ENCODE measurements at places on chromosomes 3 and 15.
A peak's percentile ranks its signal among the peaks of the same experiment; 100 is the strongest.

DNA sequence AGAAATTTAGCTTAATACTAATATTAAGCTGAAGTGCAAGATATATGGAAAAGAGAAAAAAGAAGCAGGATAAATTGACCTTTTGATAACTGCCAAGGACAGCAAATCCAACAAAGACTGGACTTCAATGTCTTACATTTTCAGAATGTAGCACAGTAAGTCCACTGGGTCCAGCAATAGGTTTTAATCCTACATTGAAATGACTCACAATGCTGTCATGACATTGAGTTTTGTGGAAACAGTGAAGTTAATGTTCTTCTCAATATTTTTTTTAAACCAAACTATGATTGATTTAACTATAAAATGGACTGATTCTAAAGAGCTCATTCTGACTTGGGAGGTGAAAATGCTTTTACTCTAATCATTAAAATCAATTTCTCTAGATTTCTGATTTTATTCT, 166.6 kb upstream of the ZNF717 start:
- no peak for DNase-seq

DNA sequence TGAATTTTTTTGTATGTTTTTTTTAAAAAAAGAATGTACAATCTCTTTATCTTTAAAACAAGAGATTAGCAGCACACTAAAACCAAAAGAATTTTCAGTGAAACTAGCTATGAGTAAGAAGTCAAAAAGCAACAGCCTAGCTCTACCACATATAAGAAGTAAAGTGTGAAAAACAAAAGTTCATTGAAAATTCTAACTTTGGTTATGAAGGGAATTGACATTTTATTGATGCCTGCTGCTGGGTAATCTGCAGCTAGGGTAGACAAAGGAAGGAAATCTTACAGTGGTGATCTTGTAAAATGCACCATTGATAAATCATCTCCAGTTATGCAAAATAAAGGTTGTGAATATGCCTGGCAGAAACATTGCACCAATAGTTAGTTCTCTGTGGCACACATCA, 37.8 kb upstream of the FOXB1 start:
- no peak for DNase-seq

- no peak for DNase-seq
Observed at GRCh38 chr3:196947136-196947859, 5.0 kb upstream of the NCBP2 start.

DNA sequence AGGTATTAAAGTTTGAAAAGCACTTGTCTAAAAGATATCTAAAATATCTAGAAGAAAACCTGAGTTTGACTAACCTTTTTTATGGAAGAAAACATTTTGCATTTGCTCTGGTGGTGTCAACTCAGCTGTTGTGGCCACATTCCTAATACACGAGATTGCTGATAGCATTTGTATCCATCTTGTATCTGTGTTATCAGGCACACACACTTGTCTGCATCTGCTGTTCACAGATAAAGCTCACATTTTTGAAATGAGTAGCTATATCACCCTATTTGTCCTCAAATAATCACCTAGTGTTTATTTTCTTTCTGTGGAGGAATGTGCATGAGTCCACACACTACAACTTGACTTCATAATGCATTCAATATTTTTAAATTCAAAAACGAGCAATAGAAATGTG, 632.3 kb upstream of the NR2F2 start:
- DNase-seq, result no peak

- DNase-seq, result no peak
Observed at GRCh38 chr3:133693821-133694220, 32.1 kb upstream of the TOPBP1 start.

- no peak for DNase-seq
Observed at GRCh38 chr3:42148982-42149432, 57.9 kb downstream of the TRAK1 start.

DNA sequence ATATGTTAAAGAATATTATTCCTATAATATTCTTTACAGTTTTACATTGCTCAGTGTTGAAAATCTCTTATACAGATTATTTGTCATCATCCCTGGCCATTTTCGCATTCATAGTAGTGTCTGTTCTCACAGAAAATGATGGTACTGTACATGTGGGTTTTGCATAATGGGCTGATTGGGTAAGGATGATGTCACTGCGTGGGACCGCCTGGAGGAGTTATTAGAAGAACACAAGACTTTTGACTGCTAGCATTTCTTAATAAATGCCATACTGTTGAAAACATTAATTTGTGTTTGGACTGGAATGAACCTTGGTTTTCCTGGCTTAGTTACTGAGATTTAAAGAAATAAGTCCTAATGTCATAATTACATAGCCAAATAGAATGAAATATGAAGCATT, 20.3 kb downstream of the LRCH3 start:
- no peak for DNase-seq

DNA sequence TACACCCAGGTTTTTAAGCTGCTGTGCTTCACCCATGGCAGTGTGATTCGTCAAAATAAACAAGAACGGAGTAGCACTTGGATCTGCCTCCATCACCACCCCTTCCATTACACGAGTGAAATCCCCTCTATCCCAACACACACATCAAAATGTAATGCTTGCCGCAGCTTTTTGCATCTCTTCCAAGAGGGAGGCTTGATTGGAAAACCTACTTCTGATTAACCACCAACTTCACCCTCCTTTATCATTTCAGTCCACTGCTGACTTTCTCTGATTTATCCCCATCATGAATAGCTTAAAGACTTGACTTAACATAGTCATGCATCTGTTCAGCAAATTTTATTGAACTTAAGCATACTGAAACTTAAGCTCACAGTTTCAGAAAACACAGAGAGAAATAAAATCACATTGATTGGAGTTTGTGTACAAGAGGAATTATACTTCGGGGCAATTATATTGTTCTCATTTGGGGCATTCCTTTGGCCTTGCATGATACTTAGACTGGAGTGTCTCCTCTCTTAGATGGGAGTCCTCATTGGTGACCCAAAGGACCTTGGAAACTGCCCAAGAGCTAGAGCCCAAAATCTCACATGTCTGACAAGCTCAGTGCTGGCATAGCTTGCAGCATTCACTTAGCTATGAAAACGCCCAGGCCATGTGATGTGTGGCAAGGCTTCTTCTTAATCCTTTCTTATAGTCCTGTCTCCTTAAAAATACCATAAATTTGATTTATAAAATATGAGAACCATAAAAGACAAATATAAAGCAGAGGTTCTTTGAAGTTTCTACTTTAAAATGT, 124.3 kb upstream of the UMPS start:
- no peak for DNase-seq

DNA sequence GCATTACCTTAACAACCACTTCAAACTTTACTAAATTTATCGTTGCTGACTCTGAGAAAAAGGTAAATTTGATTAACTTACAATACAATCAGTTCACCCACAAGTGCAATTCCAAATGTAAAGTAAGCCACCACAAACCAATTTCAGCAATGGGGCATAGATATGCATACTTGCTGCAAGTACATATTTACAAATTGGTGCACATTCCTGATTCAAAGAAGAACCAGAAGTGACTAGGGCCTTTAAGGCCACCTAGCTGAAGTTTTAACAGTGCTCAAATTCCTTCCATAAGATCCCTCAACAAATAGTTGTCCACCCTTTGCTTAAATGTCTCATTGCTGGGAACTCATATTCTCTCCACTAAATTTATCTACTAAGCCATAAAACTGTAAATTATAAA, 67.2 kb downstream of the INO80 start:
- DNase-seq, result no peak

- no peak for DNase-seq
Observed at GRCh38 chr3:115279939-115280338, 132.9 kb upstream of the ZBTB20 start.

- no peak for DNase-seq
Observed at GRCh38 chr3:114714237-114714636, 420.4 kb downstream of the TIGIT start.

- peak; percentile 1 for DNase-seq
Observed at GRCh38 chr3:39260957-39261356, 18.9 kb downstream of the CX3CR1 start.

- no peak for DNase-seq
Observed at GRCh38 chr3:190301591-190301990, 20.7 kb downstream of the CLDN1 start.

DNA sequence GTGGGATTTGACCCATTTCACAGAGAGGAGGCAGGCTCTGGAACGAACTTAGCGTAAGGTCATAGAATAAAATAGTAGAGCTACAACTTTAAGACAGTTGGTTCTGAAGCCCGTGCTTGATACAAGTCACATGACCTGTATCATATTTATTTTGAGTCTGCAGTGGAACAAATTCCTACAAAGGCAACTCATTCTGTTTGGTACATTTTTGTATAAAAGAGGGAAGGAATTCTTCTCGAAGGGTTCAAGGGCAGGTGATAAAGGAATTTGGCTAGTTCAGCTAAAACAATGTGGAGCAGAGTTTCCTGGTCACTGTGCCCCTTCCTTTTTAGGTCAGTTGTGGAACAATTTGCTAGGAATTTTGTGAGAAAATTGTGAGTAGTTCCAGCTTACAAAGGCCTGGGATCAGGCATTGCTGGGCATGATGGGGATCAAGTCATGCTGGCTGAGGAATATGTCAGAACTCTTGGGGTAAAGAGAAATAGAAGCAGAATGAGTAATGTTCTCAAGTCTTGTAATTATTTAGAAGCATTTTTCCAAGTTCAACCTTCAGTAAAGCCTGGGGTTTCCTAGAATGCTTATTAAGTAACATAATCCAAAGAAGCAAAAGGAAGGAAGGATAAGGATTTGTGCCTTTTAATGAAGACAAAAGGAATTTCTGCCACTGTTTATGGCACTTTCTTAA, 19.1 kb downstream of the USP3 start:
- no peak for DNase-seq

DNA sequence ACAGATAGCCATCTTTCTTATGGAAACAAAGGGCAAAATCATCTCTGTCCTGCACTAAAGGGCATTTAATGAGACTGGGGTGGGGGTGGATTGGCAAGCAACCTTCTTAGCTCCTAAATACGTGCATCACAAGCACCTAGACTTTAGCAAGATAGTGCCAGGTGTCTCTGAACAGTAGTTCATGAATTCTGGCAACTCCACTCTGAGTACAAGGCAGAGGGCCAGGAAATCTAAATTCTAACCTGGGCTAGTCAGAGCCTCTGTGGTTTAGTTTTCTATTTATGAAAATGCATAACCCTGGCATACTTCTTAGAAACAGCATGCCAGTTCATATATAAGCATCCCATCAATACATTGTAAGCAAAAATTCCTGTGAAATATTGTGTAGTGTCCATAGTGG, 788.5 kb downstream of the MCTP2 start:
- no peak for DNase-seq

- no peak for DNase-seq
Observed at GRCh38 chr15:31175484-31175883, 74.0 kb upstream of the TRPM1 start.

- no peak for DNase-seq
Observed at GRCh38 chr3:126356373-126357264, 589 bp downstream of the KLF15 start.

DNA sequence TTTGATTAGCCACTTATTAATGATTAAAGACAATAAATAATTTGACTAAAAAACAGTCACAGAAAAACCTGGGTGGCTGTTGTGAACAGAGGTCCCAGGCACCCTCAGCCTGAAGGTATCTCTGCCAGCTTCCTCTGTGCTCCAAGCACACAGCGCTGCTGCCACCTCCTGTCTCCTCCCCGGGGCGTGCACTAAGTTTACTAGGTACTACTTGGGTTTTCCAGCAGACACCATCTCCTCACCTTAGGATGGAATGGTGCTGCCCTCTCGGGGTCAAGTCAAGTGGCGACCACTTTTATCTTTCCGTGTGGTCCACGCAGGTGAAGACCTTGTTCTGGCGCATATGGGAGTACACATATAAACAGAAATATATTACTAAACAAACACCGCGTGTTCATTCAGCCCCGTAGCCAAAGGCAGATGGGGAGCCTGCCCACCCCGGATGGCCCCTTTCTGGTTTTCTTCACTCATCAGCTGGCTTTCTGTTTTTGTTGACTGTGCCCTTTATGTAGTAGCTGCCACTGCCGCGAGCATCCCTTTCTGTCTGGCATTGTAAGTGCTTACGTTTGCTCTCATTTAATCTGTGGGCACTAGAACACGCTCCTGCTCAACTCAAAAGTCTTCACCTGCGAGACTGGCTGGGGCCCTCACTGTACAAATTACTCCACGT, 128.0 kb downstream of the LRIG1 start:
- DNase-seq, result no peak

GRCh38 chr15:22973286-22973685, 6.9 kb downstream of the CYFIP1 start:
- DNase-seq, result no peak

GRCh38 chr15:63258658-63259057, 18.7 kb upstream of the APH1B start:
- DNase-seq, result no peak

- DNase-seq, result no peak
Observed at GRCh38 chr15:34252545-34252944, 27.7 kb downstream of the EMC4 start.

- no peak for DNase-seq
Observed at GRCh38 chr15:32851572-32851971, 133.8 kb downstream of the GREM1 start.

- no peak for DNase-seq
Observed at GRCh38 chr15:41575282-41575681, 16.3 kb downstream of the TYRO3 start.

DNA sequence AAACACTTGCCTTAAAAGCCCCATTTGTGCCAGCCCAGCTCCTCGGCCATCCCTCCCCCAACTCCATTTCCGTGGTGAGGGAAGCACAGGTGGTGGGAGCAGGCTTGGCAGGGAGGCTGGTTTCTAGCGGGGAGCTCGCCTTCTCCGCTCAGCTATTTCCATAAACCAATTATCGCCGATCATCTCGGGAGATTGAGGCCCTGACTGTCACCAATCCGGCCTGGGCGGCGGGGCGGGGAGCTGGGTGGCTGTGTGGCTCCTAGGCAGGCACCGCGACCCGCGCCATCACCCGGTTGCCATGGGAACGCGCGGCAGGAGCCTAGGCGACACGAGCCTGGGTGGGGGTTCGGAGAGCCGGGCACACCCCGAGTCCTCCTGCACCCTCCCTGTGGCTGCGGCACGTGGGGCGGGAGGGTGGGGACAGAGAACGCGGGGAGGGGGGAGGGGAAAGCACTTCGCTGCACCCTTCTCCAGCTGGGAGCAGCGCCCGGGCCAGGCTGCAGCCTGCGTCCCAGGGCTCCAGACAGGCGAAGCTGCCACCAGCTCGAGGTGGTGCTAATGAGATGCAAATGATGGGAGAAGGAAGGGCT, 9.3 kb downstream of the CCDC33 start:
- no peak for DNase-seq

GRCh38 chr3:117306299-117306698, 596.7 kb downstream of the TUSC7 start:
- no peak for DNase-seq

- no peak for DNase-seq
Observed at GRCh38 chr3:99287876-99288275, 350.5 kb upstream of the COL8A1 start.

DNA sequence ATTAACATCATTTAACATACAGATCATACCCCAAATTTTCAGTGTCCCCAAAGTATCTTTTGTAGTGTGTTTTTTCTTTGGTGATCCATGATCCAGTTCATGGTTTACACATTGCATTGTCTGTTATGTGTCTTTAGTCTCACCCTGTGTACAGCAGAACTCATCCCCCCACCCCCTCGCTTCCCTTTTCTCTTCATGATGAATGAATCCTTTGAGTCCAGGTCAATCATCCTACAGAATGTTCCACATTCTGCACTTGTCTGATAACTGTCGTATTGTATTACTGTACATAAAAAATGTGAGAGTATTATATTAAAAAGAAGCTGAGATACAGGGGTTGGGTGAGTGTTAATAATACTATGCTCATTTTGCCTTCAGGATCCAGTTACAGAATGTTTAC, 14.6 kb upstream of the NIT2 start:
- no peak for DNase-seq
